ENCODE measurements at places on chromosomes 11 and 22.

DNA sequence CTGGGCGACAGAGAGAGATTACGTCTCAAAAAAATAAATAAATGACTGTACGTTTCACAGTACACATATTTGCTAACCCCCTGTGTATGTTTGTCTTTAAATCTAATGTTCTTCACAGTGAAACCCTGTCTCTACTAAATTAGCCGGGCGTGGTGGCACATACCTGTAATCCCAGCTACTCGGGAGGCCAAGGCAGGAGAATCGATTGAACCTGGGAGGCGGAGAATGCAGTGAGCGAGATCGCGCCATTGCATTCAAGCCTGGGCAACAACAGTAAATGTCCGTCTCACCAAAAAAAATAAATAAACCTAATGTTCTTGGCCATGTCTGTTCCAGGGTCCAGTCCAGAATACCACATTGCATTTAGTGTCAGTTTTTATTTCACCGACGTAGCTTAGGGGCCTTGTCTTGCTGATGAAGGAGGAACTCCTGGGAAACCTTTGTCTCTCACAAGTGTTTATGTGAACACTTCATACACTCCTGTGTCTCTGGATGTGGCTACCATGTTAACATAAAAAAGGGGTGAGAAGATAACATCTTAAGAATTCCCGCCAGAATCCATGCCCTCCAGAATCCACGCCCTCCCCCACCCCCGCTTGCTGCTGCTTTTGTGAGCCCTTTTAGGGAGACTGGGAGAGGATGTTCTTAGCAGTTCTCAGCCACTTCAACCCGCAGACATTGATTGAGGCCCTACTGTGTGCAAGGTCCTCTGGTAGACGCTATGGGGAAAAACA, 5.0 kb upstream of the SERHL2 start:
- DNase-seq = no peak

GRCh38 chr11:60788401-60789125, 3.4 kb downstream of the MS4A10 start:
- no peak for DNase-seq

- no peak for DNase-seq
These were observed 11.2 kb downstream of the MCM5 start for GRCh38 chr22:35411102-35411501.

GRCh38 chr11:67667490-67668191, 6.8 kb downstream of the ALDH3B2 start:
- no peak for DNase-seq

- peak; percentile 67 for DNase-seq
These were observed 19.2 kb downstream of the XRRA1 start for GRCh38 chr11:74929431-74930363.

DNA sequence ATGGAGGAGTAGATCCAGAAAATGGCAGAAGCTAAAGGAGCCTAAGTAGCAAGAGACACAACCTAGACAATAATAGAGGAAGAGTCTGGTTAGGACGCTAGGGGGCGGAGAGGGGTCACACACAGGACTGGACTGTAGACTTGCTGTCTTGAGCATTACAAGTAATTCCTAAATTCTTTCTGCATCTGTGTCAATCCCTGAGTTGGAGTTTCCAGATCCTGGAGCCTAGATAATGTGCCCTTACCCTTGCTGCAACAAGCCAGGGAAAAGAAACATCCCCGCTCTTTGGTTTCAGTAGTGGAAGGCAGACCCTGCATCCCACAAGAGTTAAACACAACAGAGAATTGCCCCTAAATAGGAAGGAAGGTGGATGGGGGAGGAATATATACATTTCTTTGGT, 14.9 kb upstream of the CCDC73 start:
- peak; percentile 82 for DNase-seq

DNA sequence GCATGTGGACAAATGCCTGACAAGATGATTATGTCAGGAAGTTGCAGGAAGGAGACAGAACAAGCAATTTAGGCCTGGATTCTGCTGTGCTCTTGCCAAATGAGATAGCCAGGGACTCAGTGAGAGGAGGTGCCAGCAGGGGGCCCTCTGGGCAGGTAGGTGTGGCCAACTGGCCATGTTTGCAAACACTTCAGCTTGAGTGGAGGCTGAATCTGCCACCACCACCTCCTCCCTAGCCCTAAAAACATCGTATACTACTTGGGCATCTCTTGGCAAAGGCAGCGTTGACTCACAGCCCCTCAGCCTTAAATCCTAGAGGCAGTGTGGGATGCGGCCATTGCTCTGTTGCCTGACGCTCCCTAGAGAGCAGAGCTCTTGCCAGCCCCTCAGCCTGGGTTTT, 95.1 kb upstream of the PLET1 start:
- peak; percentile 49 for DNase-seq

GRCh38 chr11:85762226-85762625, 48.7 kb downstream of the SYTL2 start:
- DNase-seq = no peak

DNA sequence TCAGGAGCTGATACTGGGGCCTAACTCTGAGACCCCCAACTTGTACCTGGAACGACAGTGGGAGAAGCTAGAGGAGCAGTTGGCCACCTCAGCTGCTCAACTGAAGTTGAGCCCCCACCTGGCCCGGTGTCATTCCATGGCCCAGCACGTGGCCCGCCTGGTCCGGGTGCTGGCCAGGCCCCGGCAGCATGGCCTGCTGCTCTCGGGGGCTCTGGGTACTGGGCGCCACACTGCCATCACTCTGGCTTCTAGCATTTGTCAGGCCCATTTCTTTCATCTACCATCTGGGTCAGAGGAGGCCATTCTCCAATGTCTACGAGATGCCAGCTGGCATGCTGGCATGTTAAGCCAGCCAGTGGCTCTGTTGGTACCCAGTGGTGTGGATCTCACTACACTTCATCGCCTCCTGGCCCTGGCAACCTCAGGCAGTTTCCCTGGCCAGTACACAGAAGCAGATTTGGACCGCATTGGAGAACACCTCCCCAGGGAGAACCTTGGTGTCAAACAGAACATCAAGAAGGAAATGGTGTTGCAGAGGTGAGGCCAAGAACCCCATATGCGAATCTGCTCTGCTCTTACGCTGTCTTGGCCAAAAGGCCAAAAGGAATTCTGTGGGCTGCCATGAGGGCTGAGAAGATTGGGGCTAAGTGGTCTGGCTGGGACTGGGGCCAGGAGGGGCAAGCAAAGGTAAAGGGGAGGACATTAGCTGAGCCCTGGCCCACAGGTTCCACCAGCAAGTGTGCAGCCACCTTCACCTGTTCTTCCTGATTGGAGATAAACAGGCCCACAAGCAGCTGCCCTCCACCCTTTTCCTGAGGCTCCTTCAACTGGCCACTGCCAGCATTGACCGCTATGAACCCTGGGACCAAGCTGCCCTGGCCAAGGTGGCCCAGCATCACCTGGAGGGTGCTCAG, 45.4 kb downstream of the RRP8 start:
- no peak for DNase-seq

DNA sequence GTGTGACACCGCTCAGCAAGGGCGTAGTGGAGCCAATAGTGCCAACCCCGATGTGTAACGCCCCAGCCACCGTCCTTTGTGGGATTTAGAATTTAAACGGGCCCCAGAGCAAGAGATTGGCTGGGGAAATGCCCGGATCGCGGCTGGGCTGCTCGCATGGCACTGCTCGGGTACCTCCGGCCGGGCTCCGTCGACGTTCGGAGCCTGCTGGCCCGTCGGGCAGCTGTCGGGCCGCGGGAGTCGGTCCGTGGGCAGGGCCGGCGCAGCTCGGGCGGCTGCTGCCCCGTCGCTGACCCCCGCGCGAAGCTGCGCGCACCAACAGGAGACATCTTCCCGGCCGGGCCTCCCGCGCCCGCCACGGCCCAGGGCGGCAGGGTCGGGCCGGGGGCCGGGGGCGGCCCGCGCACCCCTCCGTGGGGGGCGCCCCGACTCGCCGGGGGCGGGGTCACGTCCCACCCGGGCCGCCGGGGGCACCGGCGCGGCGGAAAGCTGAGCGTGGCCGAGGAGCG, 1.3 kb upstream of the KDM2A start:
- peak; percentile 64 for DNase-seq

DNA sequence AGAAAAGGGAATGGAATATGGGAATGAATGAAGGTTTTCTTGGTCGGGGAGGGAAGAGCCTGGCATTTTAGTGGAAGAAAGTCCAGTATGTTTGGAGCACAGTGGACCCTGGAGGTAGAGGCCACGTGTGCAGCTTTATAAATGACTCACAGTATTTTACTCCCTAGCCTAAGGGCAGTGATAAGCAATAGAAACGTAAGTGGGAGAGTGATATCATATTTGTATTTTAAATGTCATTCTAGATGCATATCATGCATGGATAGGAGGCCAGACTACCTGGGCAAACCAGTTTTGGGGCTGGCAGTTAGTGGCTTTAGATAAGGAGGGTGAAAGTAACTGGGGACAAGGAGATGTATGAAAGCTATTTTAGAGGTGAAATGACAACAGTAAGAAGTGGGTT, 174.1 kb downstream of the ARHGAP42 start:
- no peak for DNase-seq

- DNase-seq = no peak
These were observed 188.7 kb downstream of the ETS1 start for GRCh38 chr11:128398517-128399250.

GRCh38 chr11:128776424-128777284, 82.8 kb downstream of the FLI1 start:
- peak; percentile 86 for DNase-seq

- DNase-seq = no peak
These were observed 92.1 kb downstream of the INSC start for GRCh38 chr11:15206791-15207190.

- DNase-seq = no peak
These were observed 27.6 kb upstream of the BMAL1 start for GRCh38 chr11:13249992-13250391.

GRCh38 chr11:57214494-57214893, 22.6 kb downstream of the APLNR start:
- no peak for DNase-seq

GRCh38 chr11:74070723-74071492, 62.0 kb upstream of the UCP3 start:
- no peak for DNase-seq

DNA sequence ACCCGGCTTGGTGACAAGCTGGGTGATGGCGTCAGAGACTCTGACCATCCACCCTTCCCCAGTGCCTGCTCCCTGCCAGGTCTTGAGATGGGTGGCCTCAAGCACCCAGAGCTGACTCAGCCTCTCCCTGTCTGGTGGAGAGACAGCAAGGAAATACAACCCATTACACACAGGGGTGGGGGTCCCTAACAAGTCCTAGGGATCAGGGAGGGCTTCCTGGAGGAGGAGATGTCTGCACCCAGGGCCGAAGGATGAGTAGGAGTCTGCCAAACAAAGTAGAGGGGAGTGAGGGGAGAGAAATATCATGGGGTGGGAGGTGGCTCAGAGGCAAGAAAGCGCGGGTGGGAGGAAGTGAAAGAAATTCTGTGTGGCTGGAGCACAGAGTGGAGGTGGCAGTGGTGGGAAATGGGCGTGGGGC, 6.8 kb downstream of the MAFF start:
- DNase-seq = no peak

DNA sequence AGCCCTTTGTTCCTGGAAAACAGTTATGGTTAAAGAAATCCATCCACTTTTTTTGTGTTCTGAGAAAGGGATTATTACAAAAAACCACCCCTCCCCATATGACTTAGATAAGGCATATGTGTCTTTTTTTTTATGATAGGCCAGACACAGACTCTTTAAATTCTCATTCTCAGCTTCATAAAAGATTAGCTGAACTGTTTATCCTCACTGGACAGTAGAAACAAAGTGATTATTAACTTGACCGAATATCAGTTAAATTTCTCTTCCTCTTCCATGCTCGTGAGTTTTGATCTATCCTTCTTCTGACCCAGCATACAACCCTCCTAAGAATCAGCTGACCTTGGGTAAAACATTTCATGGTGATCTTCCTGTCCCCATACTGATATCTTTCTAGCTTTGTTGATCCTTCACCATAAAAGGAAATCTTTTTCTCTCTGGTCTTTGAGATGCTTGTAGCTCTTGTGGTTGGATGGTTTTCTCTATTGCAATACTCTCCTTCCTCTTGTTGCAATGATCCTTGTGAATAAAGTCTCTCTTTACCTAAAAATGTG, 26.2 kb downstream of the OR2AG2 start:
- no peak for DNase-seq

- no peak for DNase-seq
These were observed 84.7 kb upstream of the GDPD4 start for GRCh38 chr11:77386178-77386577.

DNA sequence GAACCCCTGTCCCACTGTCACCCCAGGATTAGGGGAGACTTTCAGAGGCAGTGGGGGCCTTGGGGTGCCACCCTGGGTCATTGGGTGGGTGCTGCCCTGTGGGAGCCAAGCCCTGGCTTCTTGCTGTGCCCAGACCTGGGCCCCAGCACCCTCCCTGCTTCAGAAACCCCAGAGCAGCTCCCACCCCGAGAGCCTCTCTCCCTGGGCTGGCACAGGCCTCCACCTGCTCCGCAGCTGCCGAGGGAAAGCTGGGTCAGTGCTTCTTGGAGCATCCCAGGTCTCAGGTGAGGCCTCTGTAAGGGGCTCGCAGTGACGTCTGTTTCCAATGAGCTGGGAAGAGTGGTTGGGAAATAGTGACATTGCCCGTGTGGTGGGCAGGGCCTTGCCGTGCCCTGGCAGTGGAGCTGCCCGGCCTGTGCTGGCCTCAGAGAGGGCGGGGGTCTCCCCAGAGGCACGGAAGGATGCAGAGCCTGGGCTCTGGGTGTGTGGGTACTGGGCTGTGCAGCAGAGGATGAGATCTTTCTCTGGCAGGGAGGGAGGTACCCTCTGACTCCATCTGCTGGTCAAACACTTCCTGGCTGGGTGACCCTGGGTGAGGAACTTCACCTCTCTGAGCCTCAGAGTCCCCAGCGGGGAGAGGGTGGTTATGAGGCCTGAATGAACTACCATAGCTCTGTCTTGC, 23.0 kb downstream of the C22orf23 start:
- peak; percentile 69 for DNase-seq

- no peak for DNase-seq
These were observed 250.7 kb upstream of the ARHGAP20 start for GRCh38 chr11:110962921-110963320.

DNA sequence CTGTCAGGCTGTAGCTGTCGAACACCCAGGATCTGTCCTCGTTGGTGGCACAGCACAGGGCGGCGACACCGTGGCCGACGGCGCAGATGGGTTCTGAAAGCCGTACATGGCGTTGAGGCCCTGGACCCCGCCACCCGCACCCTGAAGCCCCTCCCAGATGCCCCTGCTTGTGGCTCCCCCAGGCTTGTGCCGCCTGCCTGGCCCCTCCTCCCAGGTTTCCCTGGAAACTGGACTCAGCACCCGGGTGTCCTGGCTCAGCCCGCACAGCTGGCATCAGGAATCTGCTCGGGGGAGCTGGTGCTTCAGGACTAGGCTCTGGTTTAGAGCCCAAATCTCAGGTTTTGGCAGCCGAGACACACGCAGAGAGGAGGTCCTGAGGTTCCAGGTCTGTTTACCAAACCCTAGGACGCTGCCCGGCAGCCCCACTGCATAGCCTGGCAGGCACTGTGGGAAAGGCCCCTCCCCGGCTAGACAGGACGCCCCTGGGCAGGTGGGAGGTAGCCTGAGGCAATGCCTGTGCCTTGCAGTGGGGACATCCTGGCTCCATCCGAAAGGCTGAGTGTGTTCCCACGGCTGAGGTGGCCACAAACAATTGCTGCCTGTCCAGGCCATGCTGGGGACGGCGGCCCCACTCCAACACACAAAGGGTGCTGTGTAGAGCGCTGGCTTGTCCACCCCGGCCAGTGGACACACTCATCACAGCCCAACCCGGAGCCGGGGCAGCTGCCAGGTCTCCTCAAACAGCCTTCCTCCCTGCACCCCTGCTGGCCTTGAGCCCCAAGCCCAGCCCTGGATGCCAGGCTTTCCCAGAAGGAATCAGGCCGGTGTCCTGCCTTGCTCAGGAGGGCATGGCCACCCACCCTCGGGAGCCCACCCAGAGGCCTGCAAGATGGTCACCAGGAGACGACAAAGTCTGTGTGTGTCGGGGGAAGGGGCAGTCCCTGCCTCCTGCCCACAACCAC, 4.6 kb downstream of the GATD1 start:
- no peak for DNase-seq

GRCh38 chr11:15670520-15671070, 555.9 kb downstream of the INSC start:
- no peak for DNase-seq

Measured in iPS-NIHi11 (cell line).